Stimulated activated CD8-positive, alpha-beta memory T cell treated with anti-CD3 and anti-CD28 coated beads, Interleukin-2, amount 100 ng/mL, for 48 hours (primary cell): ENCODE measurements at places on chromosomes 7 and 10.

DNA sequence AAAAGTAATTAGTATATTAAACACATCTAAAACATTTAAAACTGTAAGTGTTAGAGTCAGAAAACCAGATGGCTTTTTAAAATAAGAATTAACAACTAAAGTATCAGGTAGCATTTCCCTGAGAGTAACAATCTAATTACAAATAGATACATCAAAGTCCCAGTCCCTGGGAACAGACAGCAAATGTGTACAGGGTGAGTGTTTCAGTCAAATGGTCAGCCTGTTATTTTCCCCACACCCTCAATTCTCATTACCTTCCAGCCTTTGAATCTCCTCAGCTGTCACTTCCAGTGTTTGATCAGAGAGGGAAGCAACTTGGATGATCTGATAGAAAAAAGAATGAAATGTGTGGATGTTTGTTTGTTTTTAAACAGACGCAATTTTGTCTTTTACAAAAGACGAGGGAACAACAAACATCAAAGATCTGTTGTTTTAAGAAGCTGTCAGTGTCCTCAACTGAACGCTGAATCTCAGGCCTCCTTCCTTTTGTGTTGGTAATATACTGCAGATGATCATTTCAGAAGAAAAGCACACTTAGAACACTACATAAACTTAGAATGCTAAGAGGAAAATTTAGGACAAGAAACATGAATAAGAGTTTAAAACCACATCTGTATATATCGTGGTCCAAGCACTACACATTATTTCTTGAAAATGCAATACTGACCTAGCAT is 29.8 kb downstream of the CEP41 start:
- no peak for DNase-seq

- no peak for DNase-seq
Observed at GRCh38 chr10:125450218-125450617, 232.7 kb downstream of the TEX36 start.

- DNase-seq, result no peak
Observed at GRCh38 chr7:104156842-104157277, 51.0 kb downstream of the ORC5 start.

- no peak for DNase-seq
Observed at GRCh38 chr7:90469554-90469953, at the start of gene PTTG1IP2. Gene PTTG1IP2 (plus strand): TSS chr7:90469639. CDS start chr7:90469787, 148 bp downstream.

DNA sequence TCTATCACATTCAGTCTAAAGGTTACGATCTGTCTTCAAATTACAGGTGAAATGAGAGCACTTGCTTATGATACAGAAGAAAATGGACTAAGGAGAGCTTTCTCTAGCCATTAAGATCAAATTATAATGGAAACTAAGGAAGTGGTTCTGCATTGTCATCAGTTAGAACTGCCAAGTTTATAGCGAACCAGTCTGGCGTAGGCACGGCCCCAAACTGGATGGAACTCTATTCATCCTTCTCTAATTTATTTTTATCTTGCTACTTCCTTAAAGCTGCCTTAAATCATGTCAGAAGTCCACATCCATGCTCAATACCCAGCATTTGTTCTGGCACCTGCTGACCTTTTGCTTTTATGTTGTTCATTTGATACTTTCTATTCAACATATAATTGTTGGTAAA is 63.7 kb upstream of the APBB1IP start:
- no peak for DNase-seq

DNA sequence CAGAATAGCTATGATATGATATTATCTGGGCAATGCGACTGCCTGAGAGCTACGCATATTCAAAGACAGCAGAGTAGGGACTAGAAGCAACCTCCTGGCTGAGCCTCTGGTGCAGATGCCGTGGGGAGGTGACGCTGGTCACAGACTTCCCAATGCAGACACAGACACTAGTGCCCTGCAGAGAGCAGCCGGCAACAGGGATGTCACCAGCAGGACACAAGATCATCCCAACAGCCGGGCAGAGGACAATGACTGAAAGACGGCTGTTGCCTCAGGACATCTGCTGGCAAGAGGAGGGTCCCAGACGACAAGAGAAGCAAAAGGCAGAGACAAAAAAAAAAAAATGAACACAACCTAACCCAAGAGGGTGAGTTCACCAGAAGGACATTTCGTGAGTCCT is 104.6 kb downstream of the CALN1 start:
- DNase-seq, result no peak

GRCh38 chr7:139246905-139247304 is 15.9 kb downstream of the UBN2 start:
- DNase-seq, result no peak

- DNase-seq, result no peak
Observed at GRCh38 chr7:38675494-38676106, 44.4 kb upstream of the AMPH start.

GRCh38 chr7:753190-753589 is 26.1 kb upstream of the PRKAR1B start:
- DNase-seq, result no peak

- DNase-seq, result no peak
Observed at GRCh38 chr7:33072471-33072870, 9.9 kb upstream of the NT5C3A start.

GRCh38 chr7:107158028-107158427 is 10.8 kb upstream of the HBP1 start:
- DNase-seq, result no peak

DNA sequence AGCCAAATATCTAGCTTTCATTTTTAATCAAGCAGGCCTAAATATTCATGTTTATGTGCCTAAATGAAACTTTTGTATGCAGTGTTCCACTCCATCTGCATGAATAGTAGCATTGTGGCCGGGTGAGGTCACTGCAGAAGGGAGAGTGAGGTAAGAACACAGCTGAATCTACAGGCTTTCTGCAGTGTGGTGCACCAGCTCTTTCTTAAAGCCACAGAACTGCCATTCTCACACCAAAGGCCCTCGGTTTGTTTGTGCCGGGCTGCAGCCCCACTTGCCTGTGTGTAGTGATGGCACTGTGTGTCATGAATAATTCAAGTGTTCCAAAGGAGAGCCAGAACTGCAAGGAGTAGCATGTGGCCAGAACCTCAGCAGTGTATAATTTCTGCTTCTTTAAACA is 204.1 kb downstream of the TRIL start:
- no peak for DNase-seq

GRCh38 chr7:42167206-42167605 is 69.8 kb downstream of the GLI3 start:
- no peak for DNase-seq

GRCh38 chr7:41391818-41392217 is 311.1 kb downstream of the INHBA start:
- no peak for DNase-seq

GRCh38 chr10:111316722-111317212 is 239.9 kb downstream of the ADRA2A start:
- no peak for DNase-seq
